ENCODE measurements at places on chromosomes 7 and 10. TPM values are rescaled to one million over a fixed set of nuclear protein-coding genes. Genes with fewer than 3 reads are reported as not detected.

MYPN gene
- not detected for total RNA-seq

UCN3 gene
- not detected for total RNA-seq

BICC1 gene
- 5.1 TPM for total RNA-seq

LRRC17 gene
- total RNA-seq: 2.0 TPM

GPR146 gene
- 0.14 TPM for total RNA-seq

SPAM1 gene
- total RNA-seq: not detected

GIMAP7 gene
- not detected for total RNA-seq

CYP26C1 gene
- total RNA-seq: not detected

CRHR2 gene
- not detected for total RNA-seq

KEL gene
- not detected for total RNA-seq

PLCE1 gene
- 1.6 TPM for total RNA-seq

FAM221A gene
- total RNA-seq: 0.21 TPM

NYAP1 gene
- total RNA-seq: 0.65 TPM

CTAGE15 gene
- 1.6 TPM for total RNA-seq

SRGN gene
- total RNA-seq: 1.2 TPM

All from airway epithelial cell (primary cell).